ENCODE measurements at places on chromosomes 16 and 17.

GRCh38 chr17:21248500-21248899 lies 4.7 kb downstream of the NATD1 start:
- DNase-seq: no peak

DNA sequence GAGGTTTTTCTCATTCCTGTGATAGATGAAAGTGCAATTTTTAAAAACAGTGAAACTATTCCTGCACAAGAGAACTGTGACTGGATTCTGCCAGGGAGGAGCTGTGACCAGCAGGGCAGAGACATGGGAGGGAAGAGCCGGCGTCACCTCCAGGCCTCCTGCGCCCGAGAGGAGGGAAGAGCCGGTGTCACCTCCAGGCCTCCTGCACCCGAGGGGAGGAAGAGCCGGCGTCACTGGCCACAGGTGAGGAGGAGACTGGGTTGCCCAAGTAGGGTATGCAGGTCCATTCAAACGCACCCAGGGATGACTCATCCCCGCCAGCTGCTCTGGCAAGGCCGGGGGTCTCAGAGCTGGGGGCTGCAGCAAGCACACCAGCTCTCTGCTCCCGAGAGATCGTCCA lies 56.7 kb downstream of the METRNL start:
- no peak for DNase-seq

- no peak for DNase-seq
Observed at GRCh38 chr17:77723909-77724875, 234.3 kb upstream of the TNRC6C start.

DNA sequence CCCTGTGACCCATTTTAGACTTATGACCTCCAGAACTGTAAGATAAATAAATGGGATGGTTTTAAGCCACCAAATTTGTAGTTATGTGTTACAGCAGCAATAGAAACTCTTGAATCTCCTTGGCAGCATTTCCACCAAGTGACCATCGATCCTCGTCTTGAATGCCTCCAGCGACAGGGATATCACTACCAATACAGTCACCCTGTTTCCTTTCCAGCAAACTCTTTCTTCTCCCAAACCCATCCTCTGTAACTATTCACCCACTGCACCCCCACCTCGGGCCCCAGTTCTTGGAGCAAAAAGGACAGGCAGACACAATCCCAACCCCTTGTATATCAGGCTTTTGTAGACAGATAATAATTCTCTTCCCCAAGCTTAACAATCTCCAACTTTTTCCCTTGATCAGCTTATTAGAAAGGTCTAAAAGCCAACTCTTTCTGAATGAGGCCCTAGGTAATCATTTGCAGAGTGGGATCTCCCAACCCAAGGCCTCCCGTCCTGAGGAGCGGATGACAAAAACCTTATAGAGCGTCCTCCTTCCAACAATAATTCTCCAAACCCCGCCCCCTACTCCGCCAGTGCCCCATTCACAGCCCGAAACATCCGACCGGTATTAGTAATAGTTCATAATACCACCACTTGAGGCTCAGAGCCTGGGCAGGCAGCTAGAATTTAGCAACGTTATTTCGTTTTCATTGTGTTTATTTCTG lies 14.7 kb upstream of the PLLP start:
- DNase-seq: no peak

GRCh38 chr17:55416000-55416399 lies 5.6 kb downstream of the MMD start:
- DNase-seq: no peak
